ENCODE measurements at places on chromosomes 2 and 18. TPM values are rescaled to one million over a fixed set of nuclear protein-coding genes. Genes with fewer than 3 reads are reported as not detected.

GRCh38 chr18:986051-986450 is 81.4 kb downstream of the ADCYAP1 start:
- no peak overlapping the region for H3K4me3 ChIP-seq
- DNase-seq, result no peak
- H3K27me3 ChIP-seq, result no peaks in the 10 kb centered on the region
- H3K4me1 ChIP-seq, result no peaks in the 10 kb centered on the region
- no peaks in the 10 kb centered on the region for H3K36me3 ChIP-seq
- no peak overlapping the region for H3K27ac ChIP-seq

The RIT2 gene
- not detected for polyA plus RNA-seq

The CYP27C1 gene
- not detected for polyA plus RNA-seq

- no peaks in the 10 kb centered on the region for H3K36me3 ChIP-seq
- DNase-seq, result no peak
- no peak overlapping the region for H3K4me3 ChIP-seq
- H3K27ac ChIP-seq, result no peak overlapping the region
- H3K27me3 ChIP-seq, result no peaks in the 10 kb centered on the region
- H3K4me1 ChIP-seq, result no peaks in the 10 kb centered on the region
Measured at GRCh38 chr2:17649026-17649425, 104.6 kb downstream of the SMC6 start.

GRCh38 chr2:220101980-220102379 is 474.6 kb downstream of the SLC4A3 start:
- H3K4me1 ChIP-seq, result peaks cover 2% of the 10 kb centered on the region
- H3K36me3 ChIP-seq, result no peaks in the 10 kb centered on the region
- no peak overlapping the region for H3K27ac ChIP-seq
- no peaks in the 10 kb centered on the region for H3K27me3 ChIP-seq
- DNase-seq, result no peak

DNA sequence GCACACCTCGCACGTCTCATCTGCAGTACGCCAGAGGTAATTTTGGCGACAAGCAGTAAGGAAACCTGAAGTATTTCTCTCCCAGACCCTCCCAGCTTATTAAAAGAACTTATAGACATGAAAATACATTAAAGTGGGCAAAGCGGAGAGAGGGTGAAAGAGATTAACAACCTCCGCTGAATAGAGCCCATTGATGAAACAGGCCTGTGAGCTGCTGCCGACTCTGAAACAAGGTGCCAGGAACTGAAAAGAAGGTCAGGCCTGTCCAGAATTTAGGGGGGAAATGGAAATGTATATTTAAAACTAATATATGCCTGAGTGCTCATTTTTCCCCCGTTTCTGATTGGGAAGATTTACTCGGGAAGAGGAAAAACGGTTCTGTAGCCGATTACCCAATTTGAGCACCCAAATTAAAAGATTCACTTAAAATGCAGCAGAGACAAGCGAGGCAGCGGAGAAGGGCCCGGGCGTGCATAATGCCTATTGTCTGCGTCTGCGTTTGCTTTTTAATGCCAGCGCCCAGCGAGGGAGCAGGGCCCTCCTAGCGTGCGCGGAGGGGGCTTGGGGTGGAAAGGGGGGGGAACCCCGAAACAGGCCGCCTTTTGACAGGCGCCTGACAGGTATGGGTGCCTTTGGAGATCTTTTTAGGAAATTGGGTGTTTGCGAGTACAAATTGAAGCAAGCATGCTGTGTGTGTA is 316.2 kb downstream of the GBX2 start:
- H3K36me3 ChIP-seq, result no peaks in the 10 kb centered on the region
- H3K4me1 ChIP-seq, result no peaks in the 10 kb centered on the region
- H3K27ac ChIP-seq, result no peak overlapping the region
- H3K4me3 ChIP-seq, result no peak overlapping the region
- DNase-seq, result no peak

DNA sequence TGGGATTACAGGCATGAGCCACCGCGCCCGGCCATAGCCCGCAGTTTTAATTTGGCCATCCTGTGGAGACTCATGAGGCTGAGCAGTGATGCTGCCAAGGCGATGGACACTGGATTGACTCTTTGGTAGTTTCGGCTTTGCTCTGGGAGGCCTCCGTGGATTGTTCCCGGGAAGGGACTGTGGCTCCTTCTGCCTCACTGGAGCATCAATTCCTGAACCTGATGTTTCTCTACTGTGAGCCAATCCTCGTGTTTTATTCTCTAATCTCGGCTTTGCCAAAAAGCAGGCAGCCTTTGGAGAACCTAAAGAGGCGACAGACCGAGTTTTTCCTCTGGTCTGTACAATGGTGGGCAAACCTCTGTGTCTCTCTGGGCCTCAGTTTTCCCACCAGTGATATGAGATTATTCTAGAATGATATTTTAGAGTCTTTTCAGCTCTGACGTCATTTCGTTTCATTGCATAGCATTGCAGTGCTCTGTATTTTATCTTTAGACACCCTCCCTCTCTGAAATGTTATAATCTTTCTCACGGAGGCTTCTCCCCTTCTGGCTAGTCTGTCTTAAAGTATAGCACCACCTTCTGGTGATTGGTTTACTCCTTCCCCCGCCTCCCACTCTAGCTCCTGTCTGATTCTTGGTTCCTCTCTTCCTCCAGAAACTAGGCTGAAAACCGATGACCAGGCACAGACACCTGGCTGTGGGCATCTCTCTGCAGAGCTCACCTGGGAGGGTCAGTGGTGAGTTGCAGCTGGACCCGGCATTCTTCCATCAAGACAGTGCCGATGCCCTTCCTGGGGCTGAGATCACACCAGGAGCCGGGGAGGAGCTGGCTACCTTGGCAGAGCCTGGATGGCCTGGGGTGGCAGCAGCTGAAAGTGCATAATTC is 341.3 kb downstream of the MYCN start:
- H3K27me3 ChIP-seq, result no peaks in the 10 kb centered on the region
- H3K4me3 ChIP-seq, result no peak overlapping the region
- peak; percentile 85 for DNase-seq
- H3K27ac ChIP-seq, result no peak overlapping the region
- no peaks in the 10 kb centered on the region for H3K36me3 ChIP-seq

- H3K4me3 ChIP-seq, result no peak overlapping the region
- H3K4me1 ChIP-seq, result no peaks in the 10 kb centered on the region
- peak; percentile 27 for DNase-seq
- H3K36me3 ChIP-seq, result no peaks in the 10 kb centered on the region
- no peaks in the 10 kb centered on the region for H3K27me3 ChIP-seq
Measured at GRCh38 chr18:22422909-22423548, 5.3 kb upstream of the CTAGE1 start.
